Stimulated activated naive CD8-positive, alpha-beta T cell treated with anti-CD3 and anti-CD28 coated beads, Interleukin-15, amount 100 ng/mL, for 72 hours (primary cell): ENCODE measurements at places on chromosomes 4 and X.

DNA sequence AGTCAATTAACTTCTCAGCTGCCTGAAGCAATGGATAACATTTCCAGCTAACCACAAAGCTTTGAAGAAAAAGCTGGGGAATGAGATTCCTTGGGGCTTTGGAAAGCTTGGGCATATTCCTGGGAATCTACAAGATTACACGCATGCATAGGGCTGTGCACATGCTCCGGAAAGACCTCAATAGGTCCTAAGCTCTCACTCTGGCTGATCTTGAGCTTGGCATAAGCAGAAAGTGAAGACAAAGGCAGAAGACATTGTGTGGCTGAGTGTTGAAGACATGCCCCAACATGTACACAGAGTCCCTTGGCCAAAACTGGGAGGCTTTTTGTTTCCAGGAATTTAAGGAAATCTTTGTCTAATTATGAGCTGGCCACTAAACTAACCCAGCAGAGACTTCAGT is 31.2 kb downstream of the ATG4A start:
- DNase-seq: no peak

DNA sequence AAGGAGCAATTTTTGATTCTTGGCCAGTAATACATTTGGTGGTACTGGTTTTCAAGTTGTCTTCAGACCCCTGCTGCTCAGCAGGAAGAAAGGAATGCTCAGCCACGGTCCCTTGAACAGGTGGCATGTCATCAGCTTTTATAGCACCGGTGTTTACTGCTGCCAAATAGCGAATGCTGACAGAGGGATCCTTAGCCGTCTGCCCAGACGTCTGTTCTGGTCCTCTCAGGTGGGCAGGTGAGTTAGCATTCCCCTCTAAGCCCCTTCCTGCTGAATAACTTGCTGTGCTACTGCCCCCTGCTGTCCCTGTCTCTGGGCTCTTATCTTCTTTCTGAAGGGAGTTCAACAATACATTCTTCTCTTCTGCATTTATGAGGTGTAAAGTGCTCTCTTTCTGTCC is 28.4 kb downstream of the BOD1L1 start:
- no peak for DNase-seq

DNA sequence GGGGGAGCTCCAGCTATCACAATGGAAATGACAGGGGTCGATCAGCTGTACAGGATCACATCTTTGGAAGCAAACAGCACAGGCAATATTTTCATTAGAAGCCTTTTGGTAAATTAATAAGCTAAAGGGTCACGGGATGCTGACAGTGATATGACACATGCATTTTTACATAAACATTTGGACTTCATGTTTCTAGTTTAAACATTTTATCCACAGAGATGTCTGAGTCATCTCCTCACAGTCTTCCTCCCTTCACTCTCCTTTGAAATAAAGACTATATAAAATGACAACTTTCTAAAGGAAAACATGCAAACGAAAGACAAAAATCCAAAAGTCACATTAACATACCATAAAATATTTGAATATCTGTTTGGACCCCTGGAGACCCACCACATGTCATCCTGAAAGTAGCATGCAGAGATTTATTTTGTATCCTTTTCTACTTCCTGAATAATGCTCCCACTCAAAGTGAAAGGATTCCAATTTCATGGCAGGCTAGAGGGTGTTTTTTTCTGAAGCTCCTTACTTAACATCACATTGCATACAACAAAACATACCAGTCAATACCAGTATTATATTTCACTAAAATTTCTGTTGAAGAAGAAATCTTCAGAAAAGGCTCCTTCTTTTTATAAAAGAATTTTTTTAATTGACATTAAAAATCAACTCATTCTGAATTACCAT is 200.1 kb upstream of the PPARGC1A start:
- no peak for DNase-seq

GRCh38 chr4:42404001-42404400 is 6.7 kb downstream of the SHISA3 start:
- no peak for DNase-seq

DNA sequence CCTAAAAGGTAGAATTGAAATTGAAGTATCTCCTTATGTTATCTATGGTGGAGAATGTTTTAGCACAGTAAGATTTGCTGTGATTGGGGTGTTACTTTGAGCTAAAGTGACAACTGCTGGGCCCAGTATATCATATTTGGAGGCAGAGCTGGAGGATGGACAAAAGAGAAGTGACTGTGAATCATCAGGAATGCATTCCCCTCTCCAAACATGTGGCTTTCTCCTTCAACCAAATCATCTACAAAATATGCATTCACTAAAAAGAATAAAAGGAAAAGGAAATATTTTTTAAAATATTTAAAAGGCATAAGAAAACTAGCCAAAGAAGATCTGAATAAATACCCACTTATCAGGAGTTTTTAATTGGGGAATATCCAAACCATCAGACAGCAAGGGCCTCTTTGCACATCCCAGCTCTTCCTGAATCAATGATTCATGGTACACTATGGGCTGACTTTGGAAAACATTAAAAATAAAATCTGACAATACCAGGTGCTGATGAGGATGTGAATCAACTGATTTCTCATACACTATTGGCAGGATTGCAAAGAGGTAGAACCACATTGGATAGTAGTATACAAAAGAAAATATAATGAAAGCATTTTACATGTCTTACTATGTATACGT is 671.7 kb upstream of the NR3C2 start:
- no peak for DNase-seq
